ENCODE measurements at places on chromosomes 11 and 22. TPM values are rescaled to one million over a fixed set of nuclear protein-coding genes. Genes with fewer than 3 reads are reported as not detected.

SLC22A6 gene
- polyA plus RNA-seq = 25.1 TPM

- DNase-seq = no peak
Observed at GRCh38 chr11:132445859-132446291, 1075.5 kb downstream of the NTM start.

DNA sequence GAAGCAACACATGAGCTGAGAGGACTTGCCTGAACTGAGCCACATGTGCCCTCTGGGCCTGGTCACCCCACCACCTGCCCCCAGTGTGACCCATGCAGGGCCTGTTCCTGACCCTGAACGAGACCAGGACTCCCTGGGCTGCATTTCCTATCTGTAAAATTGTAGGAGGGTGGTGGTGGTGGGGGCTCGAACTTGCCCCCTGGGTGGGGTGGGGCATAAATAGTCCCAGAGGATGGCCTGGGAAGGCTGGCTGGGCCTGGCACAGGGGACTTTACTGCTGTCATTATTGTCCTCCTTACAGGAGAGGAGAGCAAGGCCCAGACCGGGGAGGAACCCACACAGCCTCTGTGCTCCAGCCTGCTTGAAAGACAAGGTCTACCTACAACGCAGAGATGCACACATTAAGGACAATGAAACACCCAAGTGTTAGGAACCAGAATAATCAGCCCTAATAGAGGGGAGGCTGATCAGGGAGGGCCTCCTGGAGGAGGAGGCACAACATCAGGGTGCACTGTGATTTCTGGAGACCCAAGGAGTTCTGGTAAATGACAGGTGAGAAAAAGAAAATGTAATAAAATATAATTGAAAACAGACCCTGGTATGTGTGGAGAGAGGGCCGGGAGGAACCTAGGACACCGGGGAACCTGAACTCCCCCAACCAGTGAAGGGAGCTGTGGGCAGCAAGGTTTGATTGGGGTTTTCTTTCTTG is 2.8 kb upstream of the AIFM3 start:
- no peak for DNase-seq

CARD18 gene
- not detected for polyA plus RNA-seq

DNA sequence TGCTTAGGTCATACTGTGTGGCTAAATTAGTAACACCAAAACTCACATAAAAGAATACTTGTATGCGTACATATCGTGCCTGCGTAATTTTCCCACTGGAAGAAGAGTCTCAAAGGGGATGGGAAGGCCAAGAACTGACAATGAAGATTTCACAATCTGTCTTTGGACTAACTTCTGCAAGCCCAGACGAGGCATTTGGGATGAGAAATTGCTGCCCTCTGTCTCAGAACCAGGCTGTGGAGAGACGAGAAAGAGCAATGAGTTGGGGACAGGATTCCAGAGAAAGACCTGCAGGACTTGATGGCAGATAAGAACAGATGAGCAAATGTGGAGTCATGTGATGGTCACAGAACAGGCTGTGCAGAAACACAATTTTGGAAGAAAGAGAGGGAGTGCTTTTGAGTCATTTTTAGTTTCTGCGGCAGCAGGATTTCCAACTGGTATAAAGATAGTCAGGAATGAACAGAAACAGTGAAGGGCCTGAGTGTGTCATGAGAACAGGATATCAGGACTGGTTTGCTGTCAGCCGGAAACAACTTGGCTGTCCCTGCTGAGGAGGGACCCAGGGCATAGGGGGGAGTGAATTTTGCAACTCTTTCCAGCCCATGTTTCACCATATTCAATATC is 82.7 kb upstream of the CTSC start:
- DNase-seq = no peak

CCDC73 gene
- polyA plus RNA-seq = 0.30 TPM

CABP4 gene
- polyA plus RNA-seq = 0.33 TPM

DNA sequence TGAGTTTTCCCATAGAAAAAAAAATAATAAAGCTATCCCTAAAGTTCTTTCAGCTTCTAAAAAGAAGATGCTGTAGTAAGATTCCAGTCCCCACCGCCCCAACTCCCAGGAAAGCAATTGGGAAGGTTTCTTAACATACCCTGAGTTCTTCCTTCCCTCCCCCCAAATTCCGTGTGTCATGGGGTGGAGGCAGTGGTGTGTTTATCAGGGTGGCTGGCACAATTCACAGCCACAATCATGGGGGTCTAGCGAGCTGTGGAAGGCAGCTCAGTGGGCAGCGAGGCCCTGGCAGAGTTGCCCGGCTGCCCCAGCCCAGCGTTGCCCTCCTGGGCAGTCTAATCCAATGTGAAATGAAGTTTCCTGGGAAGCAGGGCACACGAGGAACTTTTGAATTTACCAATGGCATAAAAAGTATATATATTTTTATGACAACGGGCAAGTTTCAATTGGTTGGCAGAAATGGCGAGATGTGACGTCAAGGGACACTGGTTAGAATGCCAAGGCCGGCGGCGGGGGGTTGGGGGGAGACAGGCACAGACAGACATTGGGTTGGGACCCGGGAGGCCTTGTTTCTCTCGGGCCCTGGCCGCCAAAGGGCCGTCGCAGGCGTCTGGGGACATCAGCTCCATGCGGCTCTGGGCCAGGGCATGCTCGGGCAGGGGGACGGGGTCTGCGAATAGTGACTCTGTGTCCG is 80.7 kb upstream of the PPARA start:
- no peak for DNase-seq

GRCh38 chr22:21640810-21641209 is 1.3 kb upstream of the SDF2L1 start:
- no peak for DNase-seq

Measured in renal pelvis (tissue), 12 donors.